ENCODE measurements at places on chromosomes 6 and 20. TPM values are rescaled to one million over a fixed set of nuclear protein-coding genes. Genes with fewer than 3 reads are reported as not detected.
A peak's percentile ranks its signal among the peaks of the same experiment; 100 is the strongest.

MATN4 gene
- 0.48 TPM for total RNA-seq

DNA sequence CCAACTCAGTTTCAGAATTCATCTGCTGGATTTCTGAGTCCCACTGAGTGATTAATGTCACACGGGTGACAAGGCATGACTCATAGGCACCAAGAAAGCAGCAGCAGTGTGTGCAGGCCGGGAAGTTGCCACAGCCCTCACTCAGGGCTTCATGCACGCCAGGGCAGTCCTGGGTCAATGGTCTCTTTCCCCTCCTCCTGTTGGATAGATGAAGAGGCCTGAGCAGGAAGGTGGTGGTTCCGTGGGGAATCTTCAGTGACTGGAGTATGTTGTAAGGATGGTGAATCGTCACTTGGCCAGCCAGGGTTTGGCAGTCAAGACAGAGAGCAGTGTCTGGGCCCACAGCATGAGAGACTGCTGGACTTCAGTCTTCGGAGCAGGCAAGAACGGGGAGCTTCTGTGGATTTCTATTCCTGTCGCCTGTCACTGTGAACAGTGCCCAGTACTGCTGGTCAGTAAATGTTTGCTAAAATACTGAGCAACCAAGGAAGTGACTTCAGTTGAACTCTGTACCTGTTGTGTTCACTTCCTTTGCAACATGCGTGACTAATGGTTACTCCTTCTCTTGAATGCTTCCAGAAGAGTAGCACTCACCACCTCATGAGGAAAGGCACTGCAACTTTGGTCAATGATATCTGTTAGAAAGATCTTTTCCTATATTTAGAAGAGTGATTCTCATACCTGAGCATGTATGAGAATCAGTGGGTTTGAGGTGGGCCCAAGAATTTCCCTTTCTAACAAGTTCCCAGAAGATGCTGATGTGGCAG lies 62.0 kb upstream of the CD93 start:
- peaks cover 8% of the 10 kb centered on the region for H3K27me3 ChIP-seq
- no peaks in the 10 kb centered on the region for H3K36me3 ChIP-seq
- H3K4me1 ChIP-seq = peaks cover 29% of the 10 kb centered on the region
- no peak overlapping the region for H3K4me3 ChIP-seq
- peak; percentile 76 for DNase-seq

ATRN gene
- total RNA-seq = 6.8 TPM

GRCh38 chr6:110342759-110343158 lies 15.4 kb downstream of the METTL24 start:
- no peak for DNase-seq
- no peak overlapping the region for H3K4me3 ChIP-seq
- no peak overlapping the region for H3K27ac ChIP-seq

- no peak overlapping the region for H3K27ac ChIP-seq
- no peak for DNase-seq
- no peaks in the 10 kb centered on the region for H3K4me1 ChIP-seq
- H3K4me3 ChIP-seq = no peak overlapping the region
- no peaks in the 10 kb centered on the region for H3K36me3 ChIP-seq
Observed at GRCh38 chr6:27422651-27423332, 34.2 kb downstream of the ZNF391 start.
